ENCODE measurements at places on chromosomes 5 and 9.

GRCh38 chr9:34084562-34084961, 35.9 kb upstream of the UBAP2 start:
- peak; percentile 53 for DNase-seq

GRCh38 chr9:137499858-137500661, 40.9 kb upstream of the NSMF start:
- DNase-seq: no peak

DNA sequence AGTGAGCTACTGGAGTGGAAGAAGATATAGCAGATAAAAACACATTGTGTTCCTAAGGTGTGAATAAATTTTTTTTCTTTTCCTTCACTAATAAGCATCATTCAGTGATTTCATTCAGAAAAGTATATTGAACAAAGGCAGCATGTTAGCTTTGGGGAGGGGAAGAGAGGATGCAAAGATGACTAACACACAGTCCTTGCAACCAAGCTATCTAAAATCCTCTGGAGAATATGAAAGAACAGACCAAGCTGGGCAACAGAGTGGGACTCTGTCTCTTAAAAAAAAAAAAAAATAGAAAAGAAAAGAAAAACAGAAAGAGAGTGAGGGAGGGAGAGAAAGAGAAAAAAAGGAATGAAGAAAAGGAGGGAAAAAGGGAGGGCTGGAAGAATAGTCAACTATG, 22.3 kb upstream of the OMD start:
- DNase-seq: no peak

GRCh38 chr5:55172937-55173686, at the start of gene CDC20B:
Gene CDC20B (minus strand): TSS chr5:55173177. CDS start chr5:55173000, 177 bp downstream.
- peak; percentile 20 for DNase-seq

DNA sequence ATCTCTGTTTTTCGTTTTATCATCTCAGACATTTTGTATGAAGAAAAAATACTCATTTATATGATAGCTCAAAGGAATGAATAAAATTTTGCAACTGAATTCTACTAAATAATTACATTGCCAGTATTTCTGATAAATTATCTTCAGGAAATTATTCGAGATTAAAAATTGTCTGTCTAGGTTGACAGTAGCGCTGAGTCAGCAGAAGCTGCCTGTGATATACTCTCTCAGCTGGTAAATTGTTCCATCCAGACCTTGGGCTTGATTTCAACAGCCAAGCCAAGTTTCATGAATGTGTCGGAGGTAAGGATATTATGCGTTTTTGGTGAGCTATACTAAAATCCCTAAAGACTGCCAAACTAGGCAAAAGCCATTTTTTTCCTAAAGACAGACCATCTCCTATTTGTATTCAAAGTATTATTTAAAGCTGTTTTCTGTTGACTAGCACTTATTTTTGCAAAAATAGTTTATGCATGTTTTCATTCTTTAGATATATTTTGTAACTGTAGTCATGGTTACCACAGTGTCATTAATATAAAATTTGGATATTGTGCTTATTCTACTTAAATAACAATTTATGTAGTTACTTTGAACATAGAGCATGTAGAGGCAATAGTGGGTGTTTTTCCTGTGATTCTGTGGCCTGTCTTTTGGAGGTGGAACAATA, 17.4 kb downstream of the LECT2 start:
- no peak for DNase-seq

- no peak for DNase-seq
Measured at GRCh38 chr9:125511789-125512660, 195.0 kb downstream of the MAPKAP1 start.

DNA sequence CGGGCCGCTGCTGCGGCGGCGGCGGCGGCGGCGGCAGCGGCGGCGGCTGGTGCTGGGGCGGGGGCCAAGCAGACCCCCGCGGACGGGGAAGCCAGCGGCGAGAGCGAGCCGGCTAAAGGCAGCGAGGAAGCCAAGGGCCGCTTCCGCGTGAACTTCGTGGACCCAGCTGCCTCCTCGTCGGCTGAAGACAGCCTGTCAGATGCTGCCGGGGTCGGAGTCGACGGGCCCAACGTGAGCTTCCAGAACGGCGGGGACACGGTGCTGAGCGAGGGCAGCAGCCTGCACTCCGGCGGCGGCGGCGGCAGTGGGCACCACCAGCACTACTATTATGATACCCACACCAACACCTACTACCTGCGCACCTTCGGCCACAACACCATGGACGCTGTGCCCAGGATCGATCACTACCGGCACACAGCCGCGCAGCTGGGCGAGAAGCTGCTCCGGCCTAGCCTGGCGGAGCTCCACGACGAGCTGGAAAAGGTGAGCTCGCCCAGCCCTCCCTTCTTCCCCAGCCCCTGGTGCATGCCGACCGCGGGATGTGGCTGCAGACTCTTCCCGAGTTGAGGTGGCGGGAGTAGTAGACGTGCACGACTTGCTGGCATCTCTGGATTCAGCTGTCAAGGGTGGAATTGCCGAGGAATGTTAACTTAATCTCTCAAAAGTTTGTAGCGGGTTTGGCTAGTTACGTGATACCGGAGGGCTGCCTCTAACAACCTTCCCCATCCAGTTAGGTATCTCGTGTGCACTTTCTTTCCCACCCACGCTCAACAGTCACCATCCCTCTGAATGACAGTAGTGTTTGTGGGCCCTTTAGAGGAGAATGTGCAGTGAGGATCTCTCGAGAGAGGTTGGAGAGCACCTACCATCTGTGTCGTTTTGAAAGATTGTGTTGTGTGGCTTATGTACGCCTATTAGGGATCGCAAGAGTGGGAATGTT, 932 bp downstream of the SLC12A2 start:
- no peak for DNase-seq

GRCh38 chr9:111831371-111832108, 36.8 kb upstream of the SHOC1 start:
- no peak for DNase-seq

All from anterior cingulate cortex (tissue), 58 donors.